Stimulated activated CD4-positive, alpha-beta T cell treated with anti-CD3 and anti-CD28 coated beads, Interleukin-1b, Interleukin-23, amount 100 ng/mL, for 24 hours (primary cell): ENCODE measurements at places on chromosomes 12 and 14.
A peak's percentile ranks its signal among the peaks of the same experiment; 100 is the strongest.

DNA sequence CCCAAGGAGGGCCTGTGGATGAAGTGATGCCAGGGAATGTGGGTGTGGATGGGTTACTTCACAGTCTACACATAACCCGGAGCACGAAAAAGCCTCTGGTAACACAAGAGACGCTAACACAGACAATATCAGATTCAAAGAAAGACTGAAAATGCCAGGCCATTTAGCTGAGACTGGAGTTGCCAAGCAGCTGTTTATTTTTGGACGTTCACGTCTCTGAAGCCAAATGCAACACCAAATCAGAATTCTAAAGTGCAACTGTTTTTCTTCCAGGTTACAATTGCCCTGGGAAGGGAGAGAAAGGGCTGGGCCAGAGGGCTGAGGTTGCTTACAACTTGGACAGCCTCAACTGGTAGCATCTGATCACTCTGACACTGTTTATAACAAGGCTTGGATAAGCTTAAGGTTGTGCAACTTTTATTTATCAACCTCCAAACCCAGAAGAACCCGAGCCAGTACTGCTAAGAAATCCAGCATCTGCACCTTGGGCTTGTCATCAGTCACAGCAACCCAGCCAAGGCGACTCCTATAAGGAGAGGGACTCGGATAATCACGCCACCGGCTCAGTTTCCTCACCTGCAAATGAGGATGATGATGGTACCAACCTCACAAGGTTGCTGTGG lies 24.8 kb downstream of the NUAK1 start:
- no peak for DNase-seq

GRCh38 chr14:67276131-67276530 lies 34.9 kb downstream of the PALS1 start:
- DNase-seq = no peak

GRCh38 chr12:21962236-21962635 lies 21.0 kb upstream of the ABCC9 start:
- DNase-seq = no peak

DNA sequence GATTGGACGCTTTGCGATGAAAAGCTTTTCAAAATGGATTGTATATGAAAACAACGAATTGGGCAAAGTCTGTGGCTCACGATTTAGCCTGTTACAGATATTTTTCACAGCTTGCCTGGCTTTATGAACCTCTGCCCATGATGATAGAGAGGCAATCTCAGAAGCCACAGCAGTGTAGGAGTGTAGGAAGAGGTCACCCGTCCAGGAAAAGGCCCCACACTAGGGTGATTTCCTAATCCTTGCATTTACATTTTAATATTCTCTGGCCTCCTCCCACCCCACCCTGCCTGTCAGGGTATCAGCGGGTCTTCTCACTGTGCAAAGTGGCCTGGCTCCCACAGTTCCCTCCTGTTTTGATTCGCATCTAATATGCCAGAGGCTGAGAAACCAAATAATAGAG lies 81.8 kb upstream of the FOXN3 start:
- no peak for DNase-seq

GRCh38 chr14:22535126-22535525 lies 53.9 kb downstream of the DAD1 start:
- DNase-seq = no peak

DNA sequence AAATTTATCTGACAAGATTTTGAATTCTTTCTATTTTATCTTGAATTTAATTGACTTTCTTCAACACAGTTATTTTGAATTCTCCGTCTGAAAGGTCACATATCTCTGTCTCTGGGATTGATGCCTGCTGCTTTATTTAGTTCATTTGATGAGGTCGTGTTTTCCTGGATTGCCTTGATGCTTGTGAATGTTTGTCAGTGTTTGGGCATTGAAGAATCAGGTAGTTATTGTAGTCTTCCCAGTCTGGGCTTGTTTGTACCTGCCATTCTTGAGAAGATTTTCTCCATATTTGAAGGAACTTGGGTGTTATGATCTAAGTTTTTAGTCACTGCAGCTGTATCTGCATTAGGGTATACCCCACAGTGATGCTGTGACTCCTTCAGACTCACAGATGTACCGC lies 315.8 kb upstream of the DDHD1 start:
- no peak for DNase-seq

- DNase-seq = no peak
Observed at GRCh38 chr14:69559581-69560011, 15.1 kb downstream of the CCDC177 start.

DNA sequence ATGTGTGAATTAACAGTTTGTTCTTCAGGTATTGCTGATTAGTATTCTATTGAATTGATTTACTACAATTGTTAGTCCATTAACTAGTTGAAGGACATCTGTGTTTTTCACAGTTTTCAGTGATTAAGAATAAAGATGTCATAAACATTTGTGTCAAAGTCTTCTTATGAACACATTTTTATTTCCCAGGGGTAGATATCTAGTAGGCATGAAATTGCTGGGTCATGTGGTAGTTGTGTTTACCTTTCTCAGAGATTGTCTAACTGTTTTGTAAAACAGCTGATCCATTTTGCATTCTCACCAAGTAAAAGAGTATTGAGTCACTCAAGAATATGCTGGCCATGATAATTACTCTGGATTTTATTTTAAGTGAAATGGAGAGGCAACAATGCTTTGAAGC lies 1145.3 kb downstream of the FSCB start:
- DNase-seq = no peak

- no peak for DNase-seq
Observed at GRCh38 chr14:59241121-59241520, 52.7 kb downstream of the DAAM1 start.

DNA sequence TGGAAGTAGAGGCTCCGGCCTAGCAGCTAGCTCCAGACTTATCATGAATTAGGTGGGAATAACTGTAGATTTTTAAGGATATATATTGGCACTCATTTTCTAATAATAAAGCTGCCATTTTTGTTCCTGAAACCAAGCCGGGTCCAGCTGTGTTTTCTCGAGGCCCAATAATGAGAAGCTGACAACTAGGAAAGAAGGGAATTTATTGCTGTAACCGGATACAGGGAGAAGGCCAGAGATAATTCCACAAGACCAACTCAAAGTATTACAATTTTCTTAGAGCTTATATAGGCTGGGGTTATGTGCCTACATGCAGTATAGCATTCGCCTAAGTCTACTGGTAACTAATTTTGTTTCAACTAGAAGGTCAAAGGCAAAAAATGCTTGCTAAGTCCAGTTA lies 122.3 kb upstream of the FBXO33 start:
- no peak for DNase-seq

- no peak for DNase-seq
Observed at GRCh38 chr12:53207042-53207441, at the start of gene ITGB7. Gene ITGB7, minus strand, starts transcription at chr12:53207251. Its CDS starts 6,808 bp downstream, at chr12:53200443.

- no peak for DNase-seq
Observed at GRCh38 chr12:99596762-99597161, 50.8 kb upstream of the GARIN6 start.

DNA sequence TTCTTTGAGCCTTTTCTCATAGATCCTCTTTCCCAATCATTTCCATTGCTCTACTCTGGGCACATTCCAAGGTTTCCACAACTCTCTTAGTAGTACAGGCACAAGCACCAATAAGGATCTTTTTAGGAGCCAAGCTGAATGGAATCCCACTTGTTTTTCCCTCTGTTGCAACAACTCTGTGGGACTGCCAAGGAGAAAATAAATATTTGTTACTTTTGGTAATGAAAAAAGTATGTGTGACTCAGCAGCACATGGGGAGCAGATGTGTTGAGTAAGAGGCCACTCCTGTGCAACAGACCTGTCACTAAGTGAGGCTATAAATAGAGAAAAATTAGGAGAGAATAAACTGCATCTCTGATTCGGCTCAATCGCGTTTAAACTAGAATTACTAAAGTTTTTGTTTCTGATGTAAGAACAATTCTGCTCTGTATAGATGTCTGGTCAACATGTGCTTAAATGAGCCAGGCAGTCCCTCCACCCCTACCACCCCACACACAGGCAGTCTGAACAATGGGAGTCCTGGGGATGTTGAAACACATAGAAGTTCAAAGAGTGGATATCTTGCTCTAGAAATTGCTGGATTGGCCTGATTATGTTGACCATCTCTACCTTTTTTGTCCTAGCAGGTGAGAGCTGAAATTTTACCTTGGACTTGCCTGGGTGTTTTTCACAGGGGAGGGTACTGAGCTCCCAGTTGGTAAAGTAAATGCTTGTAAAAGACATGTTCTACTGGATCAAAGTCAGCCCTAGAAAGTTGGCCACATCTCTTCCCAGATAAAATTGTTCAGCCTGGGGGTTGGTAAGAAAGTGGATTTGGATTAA lies 244.3 kb upstream of the NOVA1 start:
- DNase-seq = no peak

GRCh38 chr14:85454226-85454813 lies 75.6 kb upstream of the FLRT2 start:
- no peak for DNase-seq

DNA sequence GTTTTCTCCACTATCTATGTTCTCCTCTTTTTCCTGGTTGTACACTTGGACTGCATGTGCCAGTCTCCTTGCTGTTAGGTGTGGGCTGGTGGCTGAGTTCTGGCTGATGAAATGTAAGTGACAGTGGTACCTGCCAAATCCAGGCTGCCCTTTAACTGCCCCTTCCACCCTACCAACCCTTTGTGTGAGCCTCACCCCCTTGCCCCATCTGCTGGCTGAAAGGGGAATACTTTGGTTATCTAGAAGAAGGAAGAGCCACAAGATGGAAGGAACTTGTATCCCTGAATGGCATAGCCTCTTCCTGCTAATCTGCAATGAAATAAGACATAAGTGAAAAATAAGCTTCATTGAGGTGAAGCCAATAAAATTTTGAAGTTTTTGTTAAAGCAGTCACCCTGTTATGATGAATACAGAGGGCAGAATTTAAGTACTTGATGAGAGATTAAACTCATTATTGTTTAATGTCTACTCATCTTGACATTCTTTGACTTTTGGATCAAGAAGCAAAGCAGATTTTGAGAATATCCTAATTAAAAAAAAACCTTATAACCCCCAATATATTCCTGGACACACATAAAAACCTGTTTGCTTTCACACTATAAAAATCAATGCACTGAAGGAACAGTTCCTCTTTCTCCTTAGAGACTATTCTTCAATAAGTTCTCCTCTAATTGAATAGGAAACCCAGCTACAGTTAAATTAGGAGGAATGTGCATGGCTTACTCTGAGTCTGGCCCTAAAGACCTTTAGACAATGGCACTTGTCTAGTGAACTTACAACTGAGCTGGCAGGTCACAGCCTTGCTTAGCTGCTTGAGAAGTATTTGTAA lies 262.6 kb upstream of the BTG1 start:
- DNase-seq = no peak

DNA sequence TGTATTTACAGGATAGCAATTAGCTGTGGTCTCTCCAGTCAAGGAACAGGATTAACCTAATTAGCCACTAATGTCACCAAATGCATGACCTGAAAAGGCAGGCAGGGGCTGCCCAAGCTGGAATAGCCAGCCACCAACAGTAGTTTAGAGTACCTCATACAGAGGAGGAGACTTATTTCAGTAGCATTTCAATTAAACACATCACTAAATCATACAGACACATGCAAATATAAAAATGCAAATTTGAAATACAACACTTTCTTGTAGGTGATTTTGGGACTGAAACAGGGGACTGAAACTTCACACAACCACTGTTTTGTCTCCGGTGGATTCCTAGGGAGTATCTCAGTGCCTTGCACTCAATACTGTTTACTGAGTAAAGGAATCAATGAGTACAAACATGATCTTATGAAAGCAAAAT lies 636 bp upstream of the IFNG-AS1 start:
- no peak for DNase-seq

DNA sequence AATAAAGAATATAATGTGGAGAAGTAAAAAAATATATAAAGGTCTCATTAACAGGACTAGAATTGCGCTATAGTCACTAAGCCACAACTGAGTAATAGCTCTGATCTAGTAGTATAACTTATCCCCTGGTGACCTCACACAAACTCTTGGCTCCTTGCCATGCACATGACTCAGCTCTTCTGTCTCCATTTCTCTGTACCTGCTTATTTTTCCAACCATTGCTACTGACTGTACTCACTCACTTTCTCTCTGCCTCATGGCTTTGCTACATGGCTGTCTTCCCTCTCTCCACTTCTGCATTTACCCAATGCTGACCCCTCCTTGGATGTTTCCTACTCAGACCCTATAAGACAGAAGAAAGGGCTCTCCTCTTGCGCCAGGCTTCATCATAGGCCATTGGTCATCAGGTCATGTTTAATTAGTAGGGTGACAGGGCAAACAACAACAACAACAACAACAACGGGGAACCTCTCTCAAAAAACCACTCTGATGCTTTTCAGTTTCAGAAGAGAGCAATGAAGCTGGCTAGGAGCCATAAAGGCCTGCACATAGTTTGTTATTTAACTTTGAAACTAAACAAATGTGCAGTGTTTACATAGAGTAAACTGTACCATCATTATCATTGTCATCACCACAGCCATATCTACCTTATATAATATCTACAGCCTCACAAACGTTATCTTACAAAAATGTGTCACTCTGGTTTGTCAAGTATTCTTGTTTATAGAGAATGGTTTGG lies 25.6 kb upstream of the KRAS start:
- DNase-seq = peak; percentile 57

DNA sequence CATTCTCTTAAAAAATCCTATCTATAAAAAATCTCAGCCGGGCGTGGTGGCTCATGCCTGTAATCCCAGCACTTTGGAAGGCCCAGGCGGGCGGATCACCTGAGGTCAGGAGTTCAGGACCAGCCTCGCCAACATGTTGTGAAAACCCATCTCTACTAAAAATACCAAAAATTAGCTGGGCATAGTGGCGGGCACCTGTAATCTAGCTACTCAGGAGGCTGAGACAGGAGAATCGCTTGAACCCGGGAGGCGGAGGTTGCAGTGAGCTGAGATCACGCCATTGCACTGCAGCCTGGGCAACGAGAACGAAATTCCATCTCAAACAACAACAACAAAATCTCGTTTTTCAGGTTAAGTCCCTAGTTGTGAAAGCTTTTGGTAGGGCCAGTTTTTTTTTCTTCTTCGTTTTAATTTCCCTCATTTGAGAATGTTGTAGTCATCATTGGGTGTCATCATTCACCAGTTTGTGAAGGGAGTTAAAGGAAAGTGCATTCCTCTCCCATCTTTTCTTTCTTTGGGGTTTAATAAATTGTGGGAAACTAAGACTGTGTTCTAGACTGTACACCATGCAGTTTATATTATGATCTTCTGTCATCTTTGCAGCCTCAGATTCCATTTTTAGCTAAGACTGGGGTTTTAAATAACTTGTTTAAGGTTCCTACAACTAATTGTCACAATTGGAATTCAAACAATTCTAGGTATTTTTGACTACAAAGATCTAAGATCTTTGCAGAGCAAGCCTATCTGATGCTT lies 23.9 kb downstream of the MDM2 start:
- DNase-seq = no peak

DNA sequence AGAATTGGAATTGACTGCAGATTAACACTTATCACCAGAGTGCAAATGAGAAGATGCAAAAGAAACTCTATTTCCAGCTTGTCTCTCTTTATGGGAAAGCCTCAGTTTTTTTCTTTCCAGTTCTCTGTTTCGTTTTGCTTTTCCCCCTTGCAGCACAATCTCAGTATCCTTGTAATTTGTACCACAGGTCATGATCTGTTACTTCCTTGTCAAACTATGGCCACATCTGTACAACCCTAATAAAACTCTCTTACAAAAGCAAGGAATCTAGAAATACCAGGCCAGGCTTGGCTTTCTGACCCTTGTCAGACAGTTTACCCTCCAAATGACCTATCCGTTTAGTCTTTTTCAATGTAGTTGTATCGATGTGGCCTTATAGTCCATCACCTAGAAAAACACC lies 33.9 kb downstream of the MYBPC1 start:
- DNase-seq = no peak

- DNase-seq = no peak
Observed at GRCh38 chr12:53712059-53712643, 15.1 kb downstream of the CALCOCO1 start.

GRCh38 chr14:42070031-42070430 lies 463.4 kb downstream of the LRFN5 start:
- DNase-seq = no peak
